Stimulated activated CD4-positive, alpha-beta T cell treated with anti-CD3 and anti-CD28 coated beads, Interleukin-12 subunit alpha, Interleukin-12 subunit beta, amount 100 ng/mL, for 4 hours (primary cell): ENCODE measurements at places on chromosomes 2 and 18.
A peak's percentile ranks its signal among the peaks of the same experiment; 100 is the strongest.

- DNase-seq, result no peak
These were observed 9.1 kb upstream of the TPRKB start for GRCh38 chr2:73746015-73746876.

GRCh38 chr2:197513915-197514314 lies 2.0 kb upstream of the MOB4 start:
- no peak for DNase-seq

GRCh38 chr2:169361706-169362117 lies 622 bp downstream of the LRP2 start:
- DNase-seq, result peak; percentile 13

DNA sequence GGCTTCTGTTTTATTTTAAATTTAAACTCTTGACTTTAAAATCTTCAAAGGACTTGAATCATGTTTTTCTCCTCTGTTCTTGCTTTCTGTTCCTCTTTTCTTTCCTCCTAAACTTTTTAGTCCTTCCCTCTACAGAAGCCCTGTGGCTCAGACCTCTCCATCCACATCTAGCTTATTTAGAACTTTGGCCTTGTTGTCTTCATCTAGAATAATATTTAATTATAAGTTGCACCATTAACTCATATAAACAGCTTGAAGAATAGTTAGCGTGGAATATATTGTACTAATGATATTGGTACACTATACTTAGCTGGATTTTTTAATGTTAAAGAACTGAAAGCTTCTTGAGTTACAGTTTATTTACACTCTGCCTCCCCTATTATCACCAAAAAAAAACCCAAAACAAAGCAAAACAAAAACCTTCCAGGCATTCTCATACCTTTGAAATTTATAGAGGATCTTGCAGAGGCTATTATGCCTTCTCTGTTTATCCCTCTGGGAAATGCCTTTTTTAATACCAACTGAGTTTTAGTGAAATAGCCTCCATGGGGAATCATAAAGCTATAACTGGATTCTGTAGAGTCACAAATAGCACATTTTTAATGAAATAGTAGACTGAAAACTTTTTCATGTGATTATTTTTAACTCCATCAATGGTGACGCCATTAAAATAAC lies 9.2 kb upstream of the CCDC141 start:
- DNase-seq, result no peak

GRCh38 chr2:209238765-209239584 lies 184.9 kb upstream of the MAP2 start:
- no peak for DNase-seq

GRCh38 chr2:71455011-71455740 lies 1.8 kb downstream of the DYSF start:
- DNase-seq, result no peak

- no peak for DNase-seq
These were observed 100.5 kb downstream of the INHBB start for GRCh38 chr2:120446236-120447126.

DNA sequence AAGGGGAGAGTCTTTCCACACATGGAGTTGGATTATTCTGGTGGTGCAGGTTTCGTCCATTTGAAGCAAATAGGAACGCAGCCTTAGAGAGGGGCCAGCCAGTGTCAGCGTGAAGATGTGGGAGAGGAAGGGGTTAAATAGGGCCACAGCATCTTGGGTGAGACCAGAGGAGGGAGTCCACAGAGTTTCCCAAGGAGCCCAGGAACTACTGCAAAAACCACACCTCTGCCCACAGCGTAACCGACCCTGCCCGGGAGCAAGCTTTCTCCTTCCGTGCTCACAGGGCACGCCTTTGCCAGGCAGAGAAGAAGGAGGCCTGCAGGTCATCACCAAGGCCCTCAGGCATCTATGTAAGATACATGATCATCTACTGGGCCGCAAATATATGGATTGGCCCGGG lies 314.5 kb downstream of the AGAP1 start:
- DNase-seq, result no peak

DNA sequence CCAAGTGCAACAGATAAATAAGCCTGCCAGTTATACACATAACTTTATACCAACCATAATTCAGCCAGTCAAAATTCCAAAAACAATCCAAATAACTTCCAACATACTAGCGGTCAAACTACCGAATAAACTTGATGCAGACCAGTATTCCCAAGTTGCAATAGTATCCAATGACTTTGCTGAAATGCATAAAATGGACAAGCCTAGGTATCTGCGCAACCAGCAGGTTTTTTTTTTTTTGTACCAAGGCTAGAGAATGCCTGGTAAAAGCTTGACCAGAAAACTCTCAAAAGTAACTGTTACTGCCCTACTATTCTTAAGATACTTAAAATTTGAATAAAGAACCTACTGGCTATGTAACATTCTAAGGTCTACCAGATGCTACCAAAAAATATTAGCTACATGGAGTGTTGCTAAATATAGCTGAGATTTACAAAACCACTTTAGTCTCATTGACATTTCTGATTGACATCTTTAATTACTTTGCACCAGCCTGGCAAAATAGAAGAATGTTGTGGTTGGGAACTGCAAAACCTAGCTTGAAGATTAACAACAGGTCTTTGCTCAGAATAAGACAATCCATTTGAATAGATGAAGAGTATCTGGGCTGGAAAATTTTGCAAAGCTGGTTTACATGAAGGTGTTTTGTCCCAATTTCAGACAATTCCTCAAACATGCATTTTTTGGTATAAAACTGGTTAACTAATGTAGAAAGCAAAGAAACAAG lies 7.3 kb downstream of the SRSF7 start:
- no peak for DNase-seq

DNA sequence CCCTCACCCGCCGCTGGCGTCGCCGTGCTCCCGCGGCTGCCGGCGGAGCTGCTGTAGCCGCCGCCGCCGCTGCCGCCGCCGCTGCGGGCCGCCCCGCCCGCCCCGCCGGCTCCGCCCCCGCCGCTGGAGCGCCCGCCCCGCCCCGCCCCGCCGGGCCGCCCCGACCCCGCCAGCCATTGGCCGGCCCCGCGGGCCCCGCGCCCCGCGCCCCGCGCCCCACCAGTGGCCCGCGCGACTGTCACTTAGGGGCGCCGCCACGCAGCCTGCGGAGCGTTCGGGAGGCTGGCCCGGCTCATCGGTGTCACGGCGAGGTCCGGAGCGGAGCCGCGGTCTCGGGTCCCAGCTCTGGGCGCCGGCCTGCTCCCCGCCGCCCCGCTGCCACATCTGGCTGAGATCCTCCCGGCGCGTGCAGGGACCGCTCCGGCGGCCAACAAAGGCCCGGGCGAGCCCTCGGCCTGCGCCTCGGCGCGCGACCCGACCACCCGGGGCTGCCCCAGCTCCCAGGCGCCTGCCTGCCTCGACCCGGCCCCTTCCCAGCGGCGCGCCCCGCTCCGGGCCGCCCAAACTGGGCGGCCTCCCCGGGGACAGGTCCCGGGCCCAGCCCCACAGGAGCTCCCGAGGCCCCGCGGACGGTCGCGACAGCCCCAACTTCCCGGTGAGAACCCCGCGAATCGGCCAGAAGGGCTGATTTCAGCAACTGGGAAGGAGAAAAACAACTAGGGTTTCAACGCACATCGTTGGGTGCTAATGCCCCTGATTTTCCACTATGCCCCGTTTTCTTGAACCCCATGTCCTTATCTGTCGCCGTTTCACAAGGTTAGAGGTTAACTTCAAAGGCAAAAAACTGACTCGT lies at the start of gene MGAT4A:
Gene MGAT4A (minus strand): TSS at position 92 of the 853 bp plus-strand sequence. CDS start 4,800 bp downstream, outside the sequence.
- DNase-seq, result peak; percentile 74

GRCh38 chr2:46857871-46858701 lies 57.5 kb downstream of the MCFD2 start:
- no peak for DNase-seq

GRCh38 chr18:36867056-36867455 lies 38.1 kb downstream of the KIAA1328 start:
- no peak for DNase-seq

GRCh38 chr2:187942876-187943275 lies 348.8 kb upstream of the GULP1 start:
- DNase-seq, result no peak

DNA sequence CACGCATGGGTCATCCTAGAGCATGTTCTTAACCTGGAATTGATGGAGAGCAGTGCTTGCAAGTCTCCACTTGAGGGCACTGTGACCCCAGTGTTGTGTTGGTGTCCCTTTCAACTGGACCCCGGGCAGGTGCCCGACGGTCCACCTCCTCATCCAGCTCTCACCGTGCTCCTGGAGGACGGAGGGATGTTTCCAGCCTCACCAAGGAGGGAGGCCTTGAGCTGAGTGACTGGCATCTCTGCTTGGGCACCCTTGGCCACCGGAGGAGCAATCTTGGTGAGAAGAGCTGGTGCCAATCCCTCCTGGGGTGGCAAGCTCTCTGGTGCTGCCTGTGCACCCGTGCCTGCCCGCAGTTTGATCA lies 45.4 kb upstream of the ASB18 start:
- no peak for DNase-seq

- DNase-seq, result no peak
These were observed 92.1 kb downstream of the LYPD6 start for GRCh38 chr2:149422337-149422990.

- no peak for DNase-seq
These were observed 22.3 kb downstream of the DTNB start for GRCh38 chr2:25651066-25651465.

DNA sequence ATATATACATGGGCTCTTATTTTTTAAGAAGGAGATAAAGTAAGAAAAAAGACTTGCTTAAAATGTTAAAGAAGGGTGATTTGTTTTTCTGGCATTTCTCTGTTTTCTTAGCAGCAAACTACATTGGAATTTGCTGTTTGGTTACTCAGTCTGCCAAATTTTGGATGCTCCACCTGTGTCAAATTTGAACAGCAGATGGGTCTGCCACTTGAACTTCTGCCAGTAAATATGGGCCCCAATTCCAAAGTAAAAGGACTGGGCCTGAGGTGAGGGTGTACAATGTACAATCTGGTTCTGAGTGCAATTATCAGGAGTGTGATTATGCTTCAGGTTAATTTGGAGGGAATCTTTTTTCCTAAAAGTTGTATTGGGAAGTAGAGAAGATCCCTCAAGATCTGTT lies 794.5 kb downstream of the DSC3 start:
- DNase-seq, result no peak

DNA sequence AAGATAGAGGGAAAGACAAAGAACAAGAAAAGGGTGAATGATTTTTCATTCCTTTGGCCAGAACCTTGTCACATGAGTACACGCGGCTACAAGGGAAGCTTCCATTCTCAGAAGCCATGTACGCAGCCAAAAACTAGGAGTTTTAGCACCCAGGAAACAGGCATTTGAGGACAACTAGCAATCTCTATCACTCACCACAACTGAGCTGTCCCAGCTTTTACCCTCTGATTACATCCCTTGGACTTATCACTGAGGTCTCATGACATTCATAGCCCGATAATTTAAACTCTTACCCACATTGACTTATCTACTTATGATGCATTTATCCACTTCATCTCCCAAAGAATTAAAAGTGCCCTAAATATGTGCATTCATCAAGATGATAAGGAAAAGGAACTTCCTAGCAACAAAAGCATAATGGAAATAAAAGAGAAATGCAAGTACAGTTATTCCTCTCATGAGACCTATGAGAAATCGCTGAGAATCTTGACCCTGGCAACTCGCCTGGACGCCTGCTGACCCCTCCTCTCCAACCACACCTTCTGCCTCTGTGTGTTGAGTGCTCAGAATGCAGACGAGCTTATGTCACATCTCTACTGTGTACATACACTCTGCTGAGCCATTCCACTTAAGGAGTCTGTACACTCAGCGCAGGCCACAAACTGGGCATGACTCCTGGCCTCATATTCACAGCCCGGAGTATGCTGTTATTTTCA lies 28.7 kb upstream of the MFSD6 start:
- no peak for DNase-seq

- DNase-seq, result peak; percentile 51
These were observed 1.2 kb downstream of the ALK start for GRCh38 chr2:29920130-29920577.

GRCh38 chr2:197212344-197213262 lies 98.0 kb downstream of the ANKRD44 start:
- DNase-seq, result no peak

DNA sequence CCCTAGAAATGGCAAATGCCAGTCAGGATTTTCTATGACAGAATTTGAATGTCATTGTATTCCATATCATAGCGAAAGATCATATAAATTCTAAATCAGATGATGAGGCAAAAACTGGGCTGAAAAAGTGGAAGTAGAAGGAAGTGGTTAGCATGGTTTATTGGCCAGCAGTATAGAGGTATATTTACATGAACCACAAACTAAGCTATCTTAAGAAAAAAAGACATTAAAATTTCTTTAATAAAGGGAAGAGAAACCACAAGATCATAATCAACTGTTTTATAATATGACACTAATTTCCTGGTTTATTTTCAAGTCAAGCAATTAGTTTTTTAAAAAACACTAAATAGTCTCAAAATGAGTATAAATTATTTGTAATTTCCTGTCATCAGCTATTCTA lies 123.2 kb upstream of the LRP1B start:
- no peak for DNase-seq

- no peak for DNase-seq
These were observed 353.4 kb downstream of the LNPK start for GRCh38 chr2:175648577-175649063.

DNA sequence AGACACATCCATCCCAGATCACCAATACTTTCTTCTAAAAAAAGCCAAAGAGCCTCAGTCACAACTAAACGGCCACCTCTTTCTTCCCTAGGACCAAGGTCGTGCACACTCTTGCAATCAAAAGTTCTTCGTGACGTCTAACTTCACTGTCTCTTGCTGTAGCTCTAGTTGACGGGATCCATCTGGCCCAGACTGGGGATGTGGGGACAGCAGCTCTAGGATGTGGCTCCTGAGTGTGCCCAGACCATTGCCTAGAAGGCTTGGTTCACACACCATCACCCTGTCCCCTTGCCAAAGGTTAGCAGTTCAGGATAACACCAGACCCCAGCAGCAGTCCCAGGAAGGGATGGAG lies 98.2 kb downstream of the TNS1 start:
- DNase-seq, result no peak

DNA sequence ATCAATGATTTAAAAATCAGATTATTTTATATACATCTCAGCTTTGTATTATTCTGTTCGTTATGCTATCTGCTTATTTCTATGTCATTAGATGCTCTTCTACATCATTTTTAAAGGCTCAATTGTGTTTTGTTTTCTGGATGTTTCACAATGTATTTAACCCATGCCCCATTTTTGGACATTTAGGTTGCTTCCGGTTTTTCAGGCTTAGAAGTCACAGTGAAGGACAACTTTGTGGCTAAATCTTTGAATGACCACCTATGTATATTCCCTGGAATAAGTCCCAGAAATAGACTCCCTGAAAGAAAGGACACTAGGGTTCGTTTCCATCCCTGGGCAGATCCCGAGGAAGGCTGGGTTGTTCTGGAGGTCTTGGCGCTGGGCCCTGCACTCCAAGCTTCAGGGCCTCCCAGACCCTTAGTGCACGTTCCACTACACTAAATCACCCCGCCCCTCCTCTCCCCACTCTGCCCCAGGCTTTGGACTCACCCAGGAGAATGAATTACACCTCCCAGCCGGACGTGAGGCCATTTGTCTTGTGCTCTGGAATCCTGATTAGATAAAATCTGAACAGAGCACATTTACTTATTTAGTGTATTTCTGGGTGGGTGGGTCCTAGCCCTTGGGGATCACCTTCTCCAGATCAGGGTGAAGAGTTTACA lies 188.2 kb downstream of the ZFP36L2 start:
- DNase-seq, result no peak
